HT-29 (cell line): ENCODE measurements at places on chromosomes 4 and X.
A peak's percentile ranks its signal among the peaks of the same experiment; 100 is the strongest.

DNA sequence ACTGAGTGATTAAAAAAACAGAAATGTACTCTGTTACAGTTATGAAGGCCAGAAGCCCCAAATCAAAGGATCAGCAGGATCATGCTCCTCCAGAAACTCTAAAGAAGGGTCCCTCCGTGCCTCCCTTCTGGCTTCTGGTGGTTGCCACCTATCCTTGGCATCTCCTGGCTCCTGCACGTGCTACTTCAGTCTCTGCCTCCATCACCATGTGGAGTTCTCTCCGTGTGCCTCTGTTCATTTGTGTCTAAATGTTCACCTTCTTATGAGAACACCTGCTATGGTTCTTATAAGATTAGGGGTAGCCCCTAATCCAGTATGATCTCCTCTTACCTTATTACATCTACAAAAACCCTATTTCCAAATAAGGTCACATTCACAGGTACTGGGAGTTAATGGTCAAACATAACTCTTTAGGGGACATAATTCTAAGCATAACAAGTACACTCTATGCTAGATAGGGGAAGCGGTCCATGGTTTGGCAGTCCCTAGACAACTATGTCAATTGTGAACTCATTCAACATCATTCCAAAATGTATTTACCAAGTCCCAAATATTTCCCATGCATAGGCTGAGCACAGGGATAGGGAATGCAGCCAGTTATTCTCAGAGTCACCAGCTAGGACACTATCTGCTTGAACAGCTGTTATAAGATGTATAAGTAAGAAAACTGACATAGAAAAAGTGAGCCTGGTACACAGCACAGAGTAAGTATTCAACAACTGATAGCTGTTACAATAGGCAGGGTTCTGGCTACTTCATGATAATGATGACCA, 295.5 kb upstream of the BOD1L1 start:
- no peak for DNase-seq

DNA sequence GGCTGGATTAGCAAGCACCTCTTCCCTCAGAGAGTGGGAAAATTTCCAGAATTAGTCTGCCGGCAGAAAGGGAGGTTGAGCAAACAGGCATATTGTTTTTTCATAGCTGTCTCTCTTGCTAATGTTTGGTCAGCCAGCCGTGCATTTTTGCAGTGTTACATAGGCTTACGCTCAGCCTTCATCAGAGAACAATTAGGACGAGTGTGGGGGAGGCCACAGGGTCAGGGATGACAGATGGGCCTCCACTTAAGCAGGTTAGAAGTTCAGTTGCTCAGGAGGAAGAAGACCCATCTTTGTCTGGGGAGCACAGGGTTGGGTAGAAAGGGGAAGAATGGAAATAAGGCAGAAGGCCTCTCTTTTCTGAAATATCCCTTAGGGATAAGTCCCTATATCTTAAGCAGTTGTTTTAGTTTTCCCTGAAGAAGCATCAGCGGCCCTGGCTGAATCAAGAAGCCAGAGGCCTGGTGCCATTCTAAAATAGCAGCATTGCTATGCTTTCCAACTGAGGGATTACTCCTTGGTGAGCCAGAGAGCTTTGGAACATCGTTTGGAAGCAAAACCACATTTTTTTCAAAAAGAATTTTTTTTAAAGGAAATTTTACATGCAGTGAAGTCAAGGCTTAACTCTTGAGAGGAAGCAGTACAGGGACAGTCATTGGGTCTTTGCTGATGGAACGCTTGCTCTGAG, 118.8 kb downstream of the SMIM20 start:
- DNase-seq: no peak

DNA sequence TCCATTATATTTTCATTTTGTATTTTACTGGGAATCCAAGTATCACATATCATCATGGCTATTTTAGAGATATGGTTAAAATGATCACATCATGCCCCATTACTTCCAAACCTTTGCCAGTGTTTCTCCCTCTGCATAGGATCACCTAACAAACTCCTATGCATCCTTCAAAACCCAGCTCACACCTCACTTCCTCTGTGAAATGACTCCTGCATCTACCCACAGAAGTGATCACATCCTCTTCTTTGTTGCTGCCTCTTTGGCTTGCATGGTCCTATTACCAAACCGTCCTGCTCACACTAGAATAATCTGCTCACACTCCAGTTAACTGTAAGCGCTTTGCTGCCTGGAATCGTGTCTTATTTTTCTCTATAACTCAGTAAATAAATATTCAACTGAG, 74.7 kb upstream of the C4orf50 start:
- no peak for DNase-seq

GRCh38 chrX:6120329-6120728, 108.3 kb downstream of the NLGN4X start:
- no peak for DNase-seq

- no peak for DNase-seq
Observed at GRCh38 chr4:28227764-28228163, 1367.1 kb downstream of the STIM2 start.

DNA sequence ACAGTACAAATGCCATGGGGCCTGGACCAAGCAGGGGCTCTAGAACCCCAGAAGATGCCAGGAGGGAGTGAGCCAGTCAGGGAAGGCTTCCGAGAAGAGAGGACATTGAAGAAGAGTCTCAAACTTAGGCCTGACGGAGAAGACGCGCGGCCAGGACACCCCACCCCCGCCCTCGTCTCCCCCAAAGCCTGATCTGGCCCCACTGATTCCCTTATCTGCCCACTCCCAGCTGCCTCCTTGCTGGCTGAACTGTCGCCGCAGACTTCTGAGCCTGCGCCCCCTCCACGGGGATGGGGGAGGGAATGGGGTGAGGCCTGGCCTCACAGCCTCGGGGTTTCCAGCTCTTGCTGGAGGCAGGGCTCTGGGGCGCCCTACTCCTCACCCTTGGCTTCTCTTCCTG, 3.6 kb upstream of the GATA1 start:
- no peak for DNase-seq

DNA sequence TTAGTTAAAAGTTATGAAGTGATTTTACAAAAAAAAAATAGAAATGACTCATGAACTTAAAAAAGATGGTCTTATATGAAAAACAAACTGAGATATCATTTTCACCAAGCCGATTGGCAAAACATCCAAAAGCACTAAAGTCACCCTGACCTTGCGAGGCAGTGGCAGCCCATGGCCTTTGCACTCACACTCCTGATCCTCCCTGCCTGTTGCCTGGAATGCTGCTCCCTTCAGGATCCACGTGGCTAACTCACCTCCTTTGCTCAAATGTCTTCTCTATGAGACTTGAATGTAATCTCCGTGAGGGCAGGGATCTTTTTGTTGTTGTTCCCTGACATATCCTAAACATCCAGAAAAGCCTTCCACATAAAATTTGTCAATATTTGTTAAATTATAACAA, 106.4 kb downstream of the RAPGEF2 start:
- no peak for DNase-seq

- DNase-seq: no peak
Observed at GRCh38 chrX:24842486-24842885, 148.8 kb downstream of the POLA1 start.

- DNase-seq: no peak
Observed at GRCh38 chrX:51332188-51332942, at the start of gene NUDT10. NUDT10 (plus strand) TSS chrX:51332822; CDS start chrX:51332966, 144 bp downstream.

GRCh38 chr4:73668782-73669201, 48.6 kb upstream of the RASSF6 start:
- no peak for DNase-seq

GRCh38 chr4:15875663-15876460, 62.7 kb downstream of the FGFBP1 start:
- no peak for DNase-seq

DNA sequence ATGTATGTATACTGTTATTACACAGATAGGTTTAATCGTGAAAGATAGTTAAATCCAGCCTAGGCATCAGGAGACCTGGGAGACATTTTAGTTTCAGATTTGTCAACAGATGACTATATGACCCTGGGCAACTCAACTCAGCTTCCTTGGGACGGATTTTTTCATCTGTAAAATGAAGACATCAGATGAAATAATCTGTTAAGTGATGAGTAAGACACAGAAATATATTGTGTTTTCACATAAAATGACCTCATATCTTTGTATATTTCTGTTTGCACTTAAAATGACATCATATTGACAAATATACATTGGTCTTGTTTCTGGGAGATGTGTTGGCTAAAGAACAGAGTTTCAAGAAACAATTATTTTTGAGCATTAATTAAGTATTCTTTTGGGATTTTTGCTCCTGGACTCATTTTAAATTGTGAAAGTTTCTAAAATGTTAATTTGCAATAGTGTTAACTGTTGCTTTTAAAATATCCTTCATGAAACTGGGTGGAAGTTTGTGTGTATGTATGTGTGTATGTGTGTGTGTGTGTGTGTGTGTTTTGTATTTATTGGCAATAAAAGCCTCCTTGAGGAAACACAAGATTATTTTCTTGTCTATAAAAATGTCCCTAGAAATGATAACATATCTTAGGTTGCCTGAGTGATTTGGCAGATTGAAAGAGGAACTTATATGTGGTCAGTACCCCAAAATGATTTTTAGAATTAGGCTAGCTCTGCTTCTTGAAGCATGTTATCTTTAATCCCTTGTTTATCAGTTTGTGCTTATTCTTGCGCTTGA, 29.1 kb upstream of the MMAA start:
- no peak for DNase-seq

DNA sequence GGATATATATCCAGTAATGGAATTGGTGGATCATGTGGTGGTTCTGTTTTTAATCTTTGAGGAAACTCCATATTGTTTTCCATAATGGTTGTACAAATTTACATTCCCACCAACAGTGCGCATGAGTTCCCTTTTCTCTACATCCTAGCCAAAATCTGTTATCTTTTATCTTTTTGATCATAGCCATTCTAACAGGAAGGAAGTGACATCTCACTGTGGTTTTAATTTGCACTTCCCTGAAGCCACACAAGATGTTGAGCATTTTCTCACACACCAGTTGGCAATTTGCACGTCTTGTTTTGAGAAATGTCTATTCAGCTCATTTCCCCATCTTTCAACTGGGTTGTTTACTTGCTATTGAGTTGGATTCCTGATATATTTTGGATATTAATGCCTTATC, 194.9 kb downstream of the CBLL2 start:
- no peak for DNase-seq

DNA sequence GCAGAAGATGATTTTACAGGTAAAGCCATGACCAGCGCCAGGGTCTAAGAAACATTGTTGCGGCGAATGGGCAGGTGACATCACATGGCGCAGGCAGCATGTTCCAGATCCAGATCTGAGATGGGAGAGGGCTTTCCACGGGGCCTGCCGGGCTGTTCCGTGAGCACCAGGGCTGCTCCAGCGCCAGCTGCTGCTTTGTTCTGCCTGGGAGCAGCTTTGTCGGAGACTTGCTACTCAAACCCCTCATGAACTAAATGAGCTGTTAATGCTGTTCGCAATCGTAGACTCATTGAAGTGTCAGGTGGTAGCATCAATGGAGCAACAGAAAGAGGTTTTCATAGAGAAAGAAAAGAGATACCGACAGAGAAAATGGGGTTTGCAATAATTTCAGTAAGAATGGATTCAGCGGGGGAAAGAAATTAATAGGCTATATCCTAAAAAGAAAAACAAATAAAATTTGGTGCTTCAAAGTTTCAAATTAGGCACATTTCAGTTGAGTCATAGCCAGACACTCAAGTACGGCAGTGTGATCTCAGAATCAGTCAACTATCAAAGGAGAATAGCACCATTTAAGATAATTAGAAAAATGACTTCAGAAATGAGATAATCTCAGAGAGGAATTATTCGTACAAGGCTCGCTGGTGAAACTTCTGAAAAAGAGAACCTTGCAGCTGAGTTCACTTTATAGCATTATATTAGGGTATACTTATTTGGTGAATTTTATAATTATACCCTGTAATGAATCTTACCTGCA, 23.9 kb downstream of the SORBS2 start:
- DNase-seq: no peak

GRCh38 chr4:184506527-184507121, 32.3 kb upstream of the IRF2 start:
- DNase-seq: peak; percentile 5

GRCh38 chrX:101009090-101009489, 39.6 kb downstream of the ARL13A start:
- no peak for DNase-seq

- no peak for DNase-seq
Observed at GRCh38 chr4:133513901-133514300, 364.8 kb downstream of the PCDH10 start.

DNA sequence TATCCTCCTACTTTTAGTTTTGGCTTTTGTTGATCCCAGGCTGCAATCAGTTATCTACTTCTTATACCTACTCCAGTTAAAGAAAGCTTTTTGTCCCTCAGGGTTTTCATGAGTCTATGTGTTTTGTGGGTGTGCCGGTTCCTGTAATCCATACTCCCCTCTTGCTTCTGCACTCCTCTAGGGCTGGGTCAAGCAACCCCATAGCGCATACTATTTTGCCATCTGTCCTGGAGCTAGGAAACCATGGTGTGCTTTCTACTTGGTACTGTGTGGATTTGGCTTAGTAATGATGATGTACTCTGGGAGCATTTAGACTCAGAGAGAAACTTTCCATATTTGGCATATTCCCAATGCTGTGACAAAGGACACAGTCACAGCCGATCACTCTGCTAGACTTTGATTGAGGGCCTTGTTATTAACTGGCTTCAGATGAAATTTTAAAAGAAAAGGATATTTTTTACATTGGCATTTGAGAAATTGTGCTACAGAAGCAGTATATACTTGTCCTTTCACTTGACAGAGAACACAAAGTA, 86.1 kb upstream of the GRXCR1 start:
- no peak for DNase-seq

DNA sequence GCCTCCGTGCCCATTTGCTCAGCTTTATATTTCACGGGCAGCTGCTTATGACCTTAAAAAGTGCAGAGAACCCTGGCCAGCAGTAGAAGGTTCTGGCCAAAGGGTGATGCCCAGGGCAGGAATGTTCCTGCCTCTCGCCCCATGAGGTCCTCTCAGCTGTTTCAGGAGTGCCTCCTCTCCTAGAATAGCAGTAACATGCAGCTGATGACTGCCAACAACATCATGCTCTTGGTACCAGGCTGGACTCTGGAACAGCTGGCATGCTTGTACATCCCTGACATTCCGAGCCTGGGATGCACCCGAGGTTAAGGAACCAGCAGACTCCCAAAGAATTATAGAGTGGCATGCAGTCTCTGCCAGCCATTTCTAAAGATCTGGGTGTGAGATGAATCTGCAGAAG, 11.7 kb upstream of the TENM3 start:
- DNase-seq: no peak

GRCh38 chrX:107825698-107826237, at the start of gene MID2:
MID2 (plus strand) TSS chrX:107825866; CDS start chrX:107826427, 561 bp downstream.
- peak; percentile 52 for DNase-seq

DNA sequence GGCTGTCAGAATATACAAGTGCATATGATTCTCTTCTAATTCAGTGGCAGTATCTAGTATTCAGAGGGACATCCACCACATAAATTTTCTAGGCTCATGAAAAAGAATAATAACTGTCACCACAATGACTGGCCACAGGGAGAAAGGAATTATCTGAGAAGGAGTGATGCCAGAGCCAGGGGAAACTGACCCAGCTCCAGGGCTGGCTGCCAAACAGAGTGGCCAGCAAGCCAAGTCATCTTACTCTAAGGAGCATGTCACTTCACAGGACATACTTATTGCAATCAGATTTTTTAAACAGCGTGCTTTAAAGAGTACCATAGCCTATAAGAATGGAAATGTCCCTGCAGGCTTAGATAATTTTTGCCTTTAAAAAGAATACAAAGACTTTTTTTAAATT, 5.8 kb upstream of the SEPTIN11 start:
- no peak for DNase-seq
